ENCODE measurements at places on chromosomes 13 and 19. TPM values are rescaled to one million over a fixed set of nuclear protein-coding genes. Genes with fewer than 3 reads are reported as not detected.

The DACH1 gene
- not detected for total RNA-seq

- DNase-seq, result no peak
These were observed 9.7 kb downstream of the DEDD2 start for GRCh38 chr19:42207767-42208271.

DNA sequence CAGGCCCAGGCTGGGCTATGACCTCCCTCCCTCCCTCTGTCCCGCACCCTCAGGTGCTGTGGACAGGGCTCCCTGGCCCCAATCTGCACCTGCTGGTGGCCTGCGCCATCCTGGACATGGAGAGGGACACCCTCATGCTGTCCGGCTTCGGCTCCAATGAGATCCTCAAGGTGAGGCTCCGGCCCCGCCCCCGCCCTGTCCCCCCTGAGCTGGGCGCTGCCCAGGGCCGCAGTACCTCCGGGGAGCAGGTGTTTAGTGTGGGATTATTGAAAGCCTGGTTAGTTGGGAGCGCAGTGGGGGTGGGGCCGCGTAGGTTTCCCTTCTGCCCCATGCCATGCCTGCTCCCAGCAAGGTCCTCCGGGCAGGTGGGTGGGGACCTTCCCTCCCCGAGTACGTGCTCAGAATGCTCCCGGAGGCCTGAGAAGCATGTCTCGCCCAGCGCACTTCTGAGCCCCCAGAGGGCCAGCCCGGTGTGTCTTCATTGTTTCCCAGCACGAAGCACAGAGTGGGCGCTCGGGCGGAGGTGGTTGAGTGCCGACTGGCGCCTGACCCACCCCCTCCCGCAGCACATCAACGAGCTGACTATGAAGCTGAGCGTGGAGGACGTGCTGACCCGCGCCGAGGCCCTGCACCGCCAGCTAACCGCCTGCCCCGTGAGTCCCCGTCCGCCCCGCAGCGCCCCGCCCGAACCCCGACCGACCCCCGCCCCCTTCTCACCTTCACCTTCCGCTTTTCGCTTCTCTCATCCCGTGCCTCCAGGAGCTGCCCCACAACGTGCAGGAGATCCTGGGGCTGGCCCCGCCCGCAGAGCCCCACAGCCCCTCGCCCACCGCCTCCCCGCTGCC lies 8.8 kb downstream of the IL4I1 start:
- DNase-seq, result no peak

DNA sequence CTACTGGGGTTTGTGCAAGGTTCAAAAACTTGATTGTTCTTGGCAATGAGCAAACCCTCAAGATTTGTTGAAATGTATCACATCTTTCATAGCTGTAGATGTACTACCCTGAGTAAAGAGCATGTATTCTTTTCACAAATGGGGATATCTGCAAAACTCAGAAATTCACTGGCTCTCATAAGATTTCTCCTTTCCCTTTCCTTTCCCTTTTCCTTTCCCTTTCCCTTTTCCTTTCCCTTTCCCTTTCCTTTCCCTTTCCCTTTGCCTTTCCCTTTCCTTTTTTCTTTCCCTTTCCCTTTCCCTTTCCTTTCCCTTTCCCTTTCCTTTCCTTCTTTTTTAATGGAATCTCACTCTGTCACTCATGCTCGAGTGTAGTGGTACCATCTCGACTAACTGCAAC lies 69.1 kb downstream of the FNDC3A start:
- no peak for DNase-seq

GRCh38 chr13:43755844-43756243 lies 30.9 kb downstream of the ENOX1 start:
- no peak for DNase-seq

- DNase-seq, result no peak
These were observed 131.5 kb downstream of the RGCC start for GRCh38 chr13:41588899-41589298.

- DNase-seq, result no peak
These were observed 3.6 kb upstream of the KCNN4 start for GRCh38 chr19:43784241-43784980.

The SERP2 gene
- not detected for total RNA-seq

DNA sequence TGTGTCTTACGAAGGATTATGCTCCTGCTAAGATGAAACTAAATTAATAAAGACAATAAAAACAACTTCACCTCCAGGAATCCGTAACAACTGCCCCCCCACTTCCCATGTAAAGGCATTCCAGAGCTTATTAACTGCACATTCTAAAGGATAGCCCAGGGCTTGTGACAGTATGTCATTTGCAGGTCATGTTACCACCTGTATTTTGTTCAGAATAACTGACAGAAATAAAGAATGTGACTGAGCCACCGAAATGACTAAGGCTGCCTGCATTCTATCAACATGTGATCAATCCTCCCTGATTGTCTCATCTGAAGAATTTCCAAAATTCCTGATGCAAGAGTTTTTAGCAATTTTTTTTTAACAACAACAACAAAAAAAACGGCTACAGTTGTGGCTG lies 117.2 kb downstream of the MIPEP start:
- no peak for DNase-seq

DNA sequence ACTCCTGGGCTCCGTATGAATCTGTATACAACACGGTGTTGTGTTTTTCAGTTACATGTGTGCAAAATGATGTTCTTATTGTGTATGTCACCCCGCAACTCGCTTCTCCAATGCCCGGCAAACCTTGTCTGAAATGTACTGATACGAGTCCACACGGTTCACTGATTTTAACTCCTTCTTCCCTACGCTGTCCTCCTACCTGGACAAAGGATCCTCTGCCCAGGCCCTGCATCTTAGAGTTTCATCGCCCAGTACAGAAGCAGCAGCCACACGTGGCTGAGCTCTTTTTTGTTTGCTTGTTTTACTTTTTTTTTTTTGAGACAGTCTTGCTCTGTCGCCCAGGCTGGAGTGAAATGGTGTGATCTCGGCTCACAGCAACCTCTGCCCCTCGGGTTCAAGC lies 28.9 kb downstream of the ZFR2 start:
- DNase-seq, result no peak

DNA sequence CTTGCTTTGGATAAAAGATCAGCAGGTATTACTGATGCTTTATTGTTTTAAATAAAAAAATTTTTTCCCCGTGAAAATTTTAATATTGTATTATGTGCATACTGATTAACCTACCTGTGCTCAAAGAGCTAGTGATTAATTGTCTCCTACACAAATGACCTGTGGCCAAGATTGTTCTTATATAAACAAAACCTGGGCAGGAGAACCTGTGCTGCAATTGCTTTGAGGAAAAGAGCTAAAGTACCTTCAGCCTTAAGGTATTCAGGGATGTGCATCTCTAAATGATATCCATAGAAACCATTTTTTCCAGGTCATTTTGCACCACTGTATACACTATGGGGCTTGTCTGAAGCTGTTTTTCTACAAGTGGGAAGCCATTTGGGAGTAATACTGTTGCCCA lies 1.2 kb downstream of the FRY start:
- no peak for DNase-seq
